ENCODE measurements at places on chromosomes 4 and X.

DNA sequence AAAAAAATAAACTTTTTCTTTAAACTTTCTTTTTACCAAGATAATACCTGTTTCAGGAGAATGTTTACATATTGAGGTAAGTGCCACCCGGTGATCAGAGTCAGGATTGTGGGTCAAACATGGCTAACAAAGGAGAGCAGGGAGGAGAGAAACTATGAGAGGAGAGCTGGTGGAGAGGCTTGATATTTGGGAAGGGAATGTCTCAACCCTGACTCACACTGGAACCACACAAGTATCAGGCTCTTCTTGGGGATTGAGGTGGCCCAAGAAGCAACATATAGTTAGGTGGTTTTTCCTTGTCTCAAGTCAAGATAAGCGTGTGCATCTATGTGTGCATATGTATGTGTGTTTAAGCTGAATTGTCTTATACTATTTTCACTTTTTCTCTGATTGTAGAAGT lies 6.7 kb downstream of the TCEAL1 start:
- DNase-seq = no peak

- DNase-seq = no peak
Observed at GRCh38 chrX:24026432-24026831, 554 bp downstream of the KLHL15 start.

GRCh38 chrX:66030505-66031317 lies 9.2 kb downstream of the VSIG4 start:
- peak; percentile 54 for DNase-seq

- no peak for DNase-seq
Observed at GRCh38 chr4:122232633-122233032, 80.5 kb downstream of the BLTP1 start.

- DNase-seq = no peak
Observed at GRCh38 chrX:1190596-1191145, 21.8 kb downstream of the CRLF2 start.

GRCh38 chr4:2361366-2362265 lies 56.8 kb downstream of the ZFYVE28 start:
- DNase-seq = no peak

DNA sequence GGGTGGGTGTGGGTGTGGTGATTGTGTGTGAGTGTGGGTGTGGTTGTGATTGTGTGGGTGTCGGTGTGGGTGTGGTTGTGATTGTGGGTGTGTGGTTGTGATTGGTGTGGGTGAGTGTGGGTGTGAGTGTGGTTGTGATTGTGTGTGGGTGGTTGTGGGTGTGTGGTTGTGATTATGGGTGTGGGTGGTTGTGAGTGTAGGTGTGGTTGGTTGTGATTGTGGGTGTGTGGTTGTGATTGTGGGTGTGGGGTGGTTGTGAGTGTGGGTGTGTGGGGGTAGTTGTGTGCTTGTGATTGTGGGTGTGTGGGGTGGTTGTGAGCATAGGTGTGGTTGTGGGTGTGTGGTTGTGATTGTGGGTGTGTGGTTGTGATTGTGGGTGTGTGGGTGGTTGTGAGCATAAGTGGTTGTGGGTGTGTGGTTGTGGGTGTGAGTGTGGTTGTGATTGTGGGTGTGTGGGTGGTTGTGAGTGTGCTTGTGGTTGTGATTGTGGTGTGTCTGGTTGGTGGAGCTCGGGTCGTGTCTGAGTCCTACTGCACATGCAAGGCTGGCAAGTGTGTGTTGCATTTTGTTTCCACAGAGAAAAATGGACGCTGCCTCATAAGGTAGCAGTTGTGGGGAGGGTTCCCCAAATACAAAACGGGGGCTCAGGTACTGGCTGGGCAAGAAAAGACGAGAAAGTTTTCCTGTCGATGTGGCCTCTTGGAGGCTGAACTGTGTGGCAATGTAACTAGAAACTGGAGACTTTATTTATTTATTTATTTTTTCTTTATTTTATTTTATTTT lies 116.7 kb downstream of the UBE2K start:
- no peak for DNase-seq

DNA sequence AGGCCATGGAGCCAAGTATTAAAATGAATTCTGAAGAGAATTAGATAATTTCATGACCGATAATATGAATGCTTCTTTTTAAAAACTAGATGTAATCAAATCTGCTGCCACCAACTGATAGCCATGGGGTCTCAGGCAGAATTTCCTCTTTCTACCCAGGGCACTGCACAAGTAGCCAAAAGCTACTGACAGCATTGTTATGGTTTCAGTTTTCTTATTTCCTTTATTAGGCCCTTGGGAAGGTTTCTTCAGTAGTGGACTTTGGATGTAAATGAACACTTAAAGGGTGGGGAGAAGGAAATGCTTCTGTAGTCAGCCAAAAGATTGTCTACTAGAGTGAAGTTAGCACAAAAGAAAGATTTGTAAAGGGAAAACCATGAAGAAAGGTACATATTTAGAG lies 686.0 kb downstream of the ADGRL3 start:
- DNase-seq = no peak

DNA sequence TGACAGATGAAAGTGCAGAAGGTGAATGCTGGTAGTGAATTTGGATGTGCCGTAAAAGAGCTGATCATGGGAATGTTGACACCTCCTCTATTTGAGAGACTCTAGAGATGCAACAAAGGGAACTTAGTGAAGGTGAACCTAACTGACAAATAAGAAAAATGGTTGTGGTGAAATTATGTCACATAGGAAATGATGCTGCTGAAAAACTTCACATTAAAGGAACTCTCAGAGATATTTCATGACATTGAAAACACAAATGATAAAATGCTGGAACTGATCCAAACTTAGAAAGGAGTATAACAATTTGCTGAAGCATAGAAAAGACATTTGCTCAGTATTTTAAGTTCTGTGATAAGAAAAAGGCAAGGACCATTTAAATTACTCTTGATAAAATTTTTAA lies 31.9 kb downstream of the MGAT4D start:
- DNase-seq = no peak

DNA sequence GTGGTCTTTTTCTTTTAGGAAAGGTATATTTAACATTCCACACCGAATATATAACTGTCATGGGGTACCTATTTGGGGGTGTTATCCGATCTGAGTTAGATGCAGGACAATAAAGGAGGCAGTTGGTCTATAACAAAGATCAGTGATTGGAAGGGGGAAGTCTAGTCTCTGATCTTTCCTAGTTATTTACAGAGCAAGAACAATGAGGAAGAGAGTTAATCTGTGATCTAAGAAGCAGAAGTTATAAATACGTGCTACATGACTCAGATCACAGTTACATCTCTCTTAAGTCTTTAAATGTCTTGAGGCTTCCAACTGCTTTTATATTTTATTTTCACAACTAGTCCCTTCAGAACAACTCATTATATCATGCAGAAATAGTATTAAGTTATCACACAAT lies 33.2 kb upstream of the ARMCX4 start:
- no peak for DNase-seq

- DNase-seq = no peak
Observed at GRCh38 chrX:22666441-22666840, 333.3 kb upstream of the DDX53 start.

DNA sequence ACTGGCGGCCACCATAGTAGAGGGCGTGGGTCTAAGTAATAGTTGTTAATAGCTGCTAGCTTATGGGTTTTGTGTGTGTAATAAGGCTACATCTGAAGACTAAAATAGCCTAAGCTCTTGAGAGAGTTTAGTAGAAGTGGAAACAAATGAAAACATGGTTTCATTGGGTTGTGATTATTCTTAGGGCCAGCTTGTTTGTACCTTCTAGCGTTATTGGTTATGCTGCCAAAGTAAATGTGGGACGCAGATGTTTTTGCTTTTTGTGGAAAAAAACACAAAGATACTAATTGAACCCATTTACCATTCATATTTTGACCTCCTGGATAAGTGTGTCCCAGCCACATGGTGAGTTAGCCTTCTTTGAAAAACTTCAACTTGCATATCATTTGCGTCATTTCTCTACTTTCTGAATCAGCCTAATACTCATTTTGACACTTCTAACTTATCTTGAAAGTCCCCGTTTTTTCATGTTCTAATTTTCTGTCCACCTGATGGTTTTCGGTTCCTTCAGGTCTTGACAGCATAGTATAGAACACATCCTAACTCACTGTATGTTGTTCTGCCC lies 305.3 kb downstream of the FRMPD4 start:
- no peak for DNase-seq

DNA sequence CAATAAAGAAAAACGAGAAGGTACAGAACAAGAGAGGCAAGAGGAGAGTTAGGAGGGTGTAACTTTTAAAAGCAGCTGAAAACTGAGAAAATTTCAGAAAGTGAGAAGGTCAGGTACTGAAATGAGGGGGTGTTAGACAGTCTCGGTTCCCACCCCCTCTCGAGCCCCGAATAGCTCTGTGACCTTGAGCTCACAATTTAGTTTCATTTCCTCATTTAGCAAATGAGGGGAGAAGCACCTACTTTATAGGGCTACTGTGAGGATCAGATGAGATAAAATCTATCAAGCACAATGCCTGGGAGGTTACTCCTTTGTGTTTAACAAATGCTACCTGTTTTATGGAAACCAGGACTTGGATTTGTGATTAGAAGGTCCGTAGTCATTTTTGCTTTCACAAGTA lies 4.9 kb downstream of the UGT8 start:
- no peak for DNase-seq

- DNase-seq = no peak
Observed at GRCh38 chr4:88919056-88919455, 137.9 kb downstream of the FAM13A start.

- no peak for DNase-seq
Observed at GRCh38 chr4:34202154-34202553, 2042.2 kb downstream of the ARAP2 start.

GRCh38 chr4:83371235-83371634 lies 36.6 kb upstream of the HPSE start:
- DNase-seq = no peak

GRCh38 chrX:53125506-53125905 lies 31.6 kb downstream of the KANTR start:
- no peak for DNase-seq

GRCh38 chr4:107579099-107579498 lies 140.9 kb downstream of the PAPSS1 start:
- no peak for DNase-seq

DNA sequence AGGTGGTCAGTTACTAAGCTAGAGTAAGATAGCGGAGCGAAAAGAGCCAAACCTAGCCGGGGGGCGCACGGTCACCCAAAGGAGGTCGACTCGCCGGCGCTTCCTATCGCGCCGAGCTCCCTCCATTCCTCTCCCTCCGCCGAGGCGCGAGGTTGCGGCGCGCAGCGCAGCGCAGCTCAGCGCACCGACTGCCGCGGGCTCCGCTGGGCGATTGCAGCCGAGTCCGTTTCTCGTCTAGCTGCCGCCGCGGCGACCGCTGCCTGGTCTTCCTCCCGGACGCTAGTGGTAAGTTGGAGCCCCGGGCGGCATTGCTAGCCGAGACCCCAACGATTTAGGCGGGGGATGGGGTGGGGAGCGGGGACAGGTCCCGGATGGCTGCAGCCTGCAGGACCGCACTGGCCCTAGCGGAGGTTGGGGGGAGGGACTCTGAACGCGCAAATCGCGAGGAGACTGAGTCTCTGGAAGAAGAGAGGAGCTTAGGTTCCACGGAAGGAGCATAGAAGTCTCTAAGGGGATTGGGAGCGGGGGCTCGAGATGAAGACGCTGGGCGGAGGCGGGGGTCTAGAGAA lies 573 bp downstream of the HTR2C start:
- no peak for DNase-seq

GRCh38 chr4:182537031-182537795 lies 294.0 kb downstream of the TENM3 start:
- no peak for DNase-seq

DNA sequence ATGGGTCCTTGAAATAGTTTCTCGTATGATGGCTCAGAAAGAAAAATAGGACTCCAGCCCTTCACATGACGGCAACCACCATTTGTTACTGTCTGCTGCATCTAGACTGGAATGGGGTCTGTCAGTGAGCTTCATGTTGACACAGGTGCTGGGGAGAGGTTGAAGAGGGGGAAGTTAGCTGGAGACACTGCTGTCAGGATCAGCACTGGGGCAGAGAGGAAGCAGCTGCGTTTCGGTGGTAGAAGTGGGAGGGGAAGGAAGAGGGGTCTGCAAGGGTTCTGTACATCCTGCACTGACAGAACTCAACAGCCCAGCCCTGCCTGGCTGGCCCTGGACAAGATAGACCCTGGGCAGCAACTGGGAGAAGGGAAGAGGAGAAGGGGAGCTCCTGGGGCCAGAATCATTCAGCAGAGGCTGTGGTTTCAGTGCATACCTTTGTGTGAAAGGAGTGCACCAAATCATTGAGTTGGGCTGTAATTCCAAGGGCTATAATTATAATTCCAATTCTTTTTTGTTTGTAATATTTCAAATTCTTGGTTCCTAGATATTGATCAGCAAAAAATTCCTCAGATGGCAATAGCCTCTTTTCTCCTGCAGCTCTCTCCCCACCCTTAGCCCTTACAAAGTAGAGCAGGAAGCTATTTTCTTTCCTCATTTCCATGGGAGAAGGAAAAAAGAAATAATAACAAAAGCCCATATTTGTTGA lies 119.4 kb upstream of the C1GALT1C1 start:
- peak; percentile 83 for DNase-seq

DNA sequence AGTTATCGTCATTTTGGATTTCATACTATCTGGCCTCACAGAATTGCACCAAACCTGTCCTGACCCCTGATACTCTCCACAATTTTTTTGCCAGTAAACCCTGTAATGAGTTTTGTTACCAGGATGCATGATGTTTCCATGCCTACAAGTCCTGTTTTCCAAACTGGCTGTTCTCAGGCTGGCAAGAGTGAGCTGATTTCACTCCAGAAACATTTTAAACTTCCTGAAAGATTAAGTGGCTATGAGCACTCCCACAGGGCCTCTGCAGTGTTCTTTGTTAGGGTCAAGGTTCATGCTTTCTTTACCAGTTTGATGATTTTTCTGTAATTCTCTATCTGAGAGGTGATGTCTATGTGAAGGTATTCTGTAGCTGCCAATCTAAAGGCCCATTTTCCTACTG lies 31.7 kb upstream of the PDLIM3 start:
- no peak for DNase-seq

- DNase-seq = no peak
Observed at GRCh38 chrX:108267557-108267956, 170.7 kb downstream of the COL4A6 start.

DNA sequence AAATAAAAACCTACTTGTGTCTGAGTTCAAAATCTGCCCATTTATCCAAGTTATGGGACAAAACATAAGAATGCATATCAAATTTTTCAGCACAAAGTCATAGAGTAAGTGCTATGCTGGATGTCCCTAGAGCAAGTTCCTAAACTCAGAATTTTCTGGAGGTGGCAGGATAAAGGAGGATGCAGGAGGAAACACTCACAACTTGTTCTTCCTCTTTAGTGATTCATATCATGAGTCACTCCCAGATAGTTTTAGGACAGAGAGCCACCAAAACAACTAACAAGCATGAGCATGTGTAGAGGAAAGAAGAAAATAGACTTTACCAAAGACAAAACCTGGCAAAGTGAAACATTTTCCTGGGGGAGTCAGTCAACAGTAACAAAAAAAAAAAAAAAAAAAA lies 302.7 kb downstream of the KCTD8 start:
- no peak for DNase-seq

DNA sequence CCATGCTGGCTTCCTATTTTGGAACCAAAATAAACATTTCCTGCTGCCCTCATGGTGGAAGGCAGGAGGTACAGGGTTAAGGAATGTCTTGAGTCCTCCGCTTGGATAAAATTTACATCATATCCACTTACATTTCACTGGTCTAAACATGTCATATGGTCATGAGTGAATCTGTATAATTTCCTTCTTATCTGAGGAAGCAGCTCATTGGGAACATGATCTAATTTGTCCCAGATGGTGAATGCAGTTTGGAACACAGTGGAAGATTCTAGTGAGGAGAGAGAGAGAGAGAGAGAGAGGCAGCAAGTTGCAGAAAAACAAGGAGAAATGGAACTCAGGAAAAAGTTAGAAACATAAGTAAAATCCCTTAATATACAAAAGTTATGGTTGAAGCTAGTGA lies 46.8 kb downstream of the MXRA5 start:
- DNase-seq = no peak

GRCh38 chr4:114087596-114088230 lies 108.3 kb upstream of the ARSJ start:
- DNase-seq = no peak

All from GDM1 (cell line).